ENCODE measurements at places on chromosomes 3 and 15.
A peak's percentile ranks its signal among the peaks of the same experiment; 100 is the strongest.

DNA sequence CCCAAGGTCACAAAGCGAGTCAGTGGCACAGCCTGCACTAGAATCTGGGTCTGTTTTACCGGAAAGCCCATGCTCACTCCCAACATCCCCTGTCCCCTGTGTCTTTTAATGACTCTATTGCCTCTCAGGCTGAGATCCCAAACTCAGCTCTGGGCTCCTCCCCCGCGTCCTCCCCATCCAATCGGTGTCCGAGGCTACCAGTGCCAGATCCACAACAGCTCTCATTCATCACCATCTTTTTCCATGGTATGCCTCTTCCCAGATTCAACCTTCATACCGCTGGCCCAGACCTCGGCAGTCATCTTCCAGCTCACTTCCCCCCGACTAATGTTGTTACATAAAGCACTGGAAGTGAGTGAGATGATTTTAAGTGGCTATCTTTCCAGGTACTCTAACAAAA is 16.1 kb upstream of the KY start:
- DNase-seq: no peak

- no peak for DNase-seq
Observed at GRCh38 chr15:85336880-85337279, 43.5 kb upstream of the AKAP13 start.

DNA sequence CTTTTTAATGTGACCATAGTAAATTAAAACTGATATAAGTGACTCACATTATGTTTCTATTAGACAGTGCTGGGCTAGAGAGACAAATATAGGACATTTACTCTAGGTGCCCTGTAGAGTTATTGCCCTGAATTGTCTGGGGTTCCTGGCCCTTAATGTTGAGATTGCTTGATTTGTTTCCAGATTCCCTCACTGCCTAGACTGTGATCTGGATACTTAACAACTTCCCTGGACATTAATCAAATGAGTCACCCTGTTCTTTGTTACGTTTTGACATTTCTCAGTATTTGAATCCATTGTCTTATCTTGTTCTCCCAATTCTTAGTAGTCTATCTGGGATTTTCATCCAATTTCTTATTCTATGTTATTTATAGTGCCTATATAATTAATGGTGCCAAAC is 65.8 kb downstream of the DTWD1 start:
- DNase-seq: no peak

DNA sequence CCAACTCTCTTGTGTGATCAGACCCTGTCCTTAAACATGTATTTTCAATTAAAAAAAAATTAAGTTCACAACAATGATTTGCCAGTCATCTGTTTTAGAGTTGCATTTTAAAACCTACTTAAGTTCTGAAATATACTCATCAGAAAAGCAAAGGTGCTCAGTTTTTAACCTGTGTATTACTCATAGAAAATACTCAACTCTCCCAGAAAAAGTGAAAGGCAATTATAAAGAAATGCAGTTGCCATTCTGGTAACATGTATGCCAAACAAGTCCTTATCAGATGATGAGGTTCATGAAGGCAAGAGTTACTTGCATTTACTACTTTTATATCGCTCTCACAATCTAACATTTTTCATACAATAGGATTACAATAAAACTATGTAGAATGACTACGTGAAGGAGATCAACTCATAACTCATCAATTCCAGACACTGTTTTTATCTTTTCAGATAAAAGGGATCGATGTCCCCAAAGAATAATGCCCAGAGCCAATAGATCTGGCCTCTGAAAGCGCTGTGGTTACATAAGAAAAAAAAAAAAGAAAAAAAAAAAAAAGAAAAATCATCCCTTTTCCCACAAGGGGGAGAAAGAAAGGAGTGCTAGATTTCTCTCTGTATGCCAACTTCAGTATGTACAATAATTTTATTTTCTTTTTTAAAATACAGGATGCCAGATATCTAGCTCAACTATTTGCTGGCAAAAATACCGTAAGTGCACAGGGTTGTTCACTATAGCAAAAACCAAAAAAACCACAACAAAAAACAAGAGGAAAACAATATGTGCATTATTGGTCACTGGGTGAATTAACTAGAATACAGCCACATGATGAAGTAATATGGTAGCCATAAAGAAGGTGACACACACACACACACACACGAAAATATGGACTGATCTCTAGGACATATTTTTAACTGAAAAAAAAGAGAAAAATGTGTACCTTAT is 137.4 kb downstream of the NR1I2 start:
- DNase-seq: no peak

DNA sequence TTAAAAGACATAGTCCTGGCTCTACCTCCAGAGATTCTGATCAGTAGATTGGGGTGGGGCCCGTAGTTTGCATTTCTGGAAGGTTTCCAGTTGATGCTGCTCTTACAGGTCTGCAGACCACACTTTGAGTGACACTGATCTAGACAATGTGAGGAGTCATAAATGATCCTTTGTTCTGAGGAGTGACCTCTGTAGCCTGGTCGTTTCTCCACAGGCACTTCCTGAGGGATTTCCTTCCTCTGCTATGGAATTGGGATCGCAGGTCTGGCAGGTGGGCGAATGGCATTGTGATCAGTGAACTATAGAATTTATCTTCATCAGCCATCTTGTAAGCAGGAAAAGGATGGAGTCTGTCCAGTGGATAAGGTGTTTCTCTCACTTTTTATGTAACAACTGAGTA is 5.5 kb downstream of the GFM1 start:
- no peak for DNase-seq

DNA sequence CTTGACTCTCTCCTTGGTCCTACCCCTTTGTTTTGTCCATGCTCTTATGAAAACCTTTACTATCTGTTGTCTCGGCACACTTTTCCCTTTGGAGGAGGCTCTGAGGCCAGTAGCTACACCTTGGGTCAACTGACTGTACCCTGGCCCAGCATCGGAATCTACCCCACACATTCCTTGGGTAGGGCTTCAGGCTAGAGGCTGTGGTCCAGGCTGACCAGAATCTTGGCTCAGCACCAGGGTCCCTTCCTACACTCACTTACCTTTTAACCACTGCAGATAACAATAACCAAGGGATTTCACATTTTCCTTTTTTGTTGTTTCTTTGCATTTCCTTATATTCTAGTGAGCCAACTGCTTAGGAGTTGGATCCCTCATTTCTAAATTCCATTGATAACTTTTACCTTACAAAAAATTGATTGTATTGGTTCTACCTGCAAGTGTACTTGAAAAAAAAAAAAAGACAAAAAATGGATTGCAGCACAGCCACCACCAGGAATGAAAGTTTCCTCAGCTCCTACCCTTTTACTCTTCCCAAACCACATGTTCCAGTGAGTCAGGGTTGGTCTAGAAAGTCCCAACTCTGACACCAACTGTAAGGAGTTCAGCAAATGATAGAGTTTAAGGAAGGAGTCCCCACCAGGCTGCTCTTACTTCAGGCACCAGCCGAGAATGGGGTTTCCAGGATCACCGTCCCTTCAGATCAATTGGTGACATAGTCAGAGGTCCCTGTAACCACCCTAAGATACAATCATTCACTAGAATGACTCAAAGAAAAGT is 95.6 kb downstream of the FBLN2 start:
- no peak for DNase-seq

GRCh38 chr3:10546820-10547263 is 41.5 kb upstream of the ATP2B2 start:
- no peak for DNase-seq

GRCh38 chr15:72068856-72069255 is 49.1 kb downstream of the MYO9A start:
- DNase-seq: no peak

DNA sequence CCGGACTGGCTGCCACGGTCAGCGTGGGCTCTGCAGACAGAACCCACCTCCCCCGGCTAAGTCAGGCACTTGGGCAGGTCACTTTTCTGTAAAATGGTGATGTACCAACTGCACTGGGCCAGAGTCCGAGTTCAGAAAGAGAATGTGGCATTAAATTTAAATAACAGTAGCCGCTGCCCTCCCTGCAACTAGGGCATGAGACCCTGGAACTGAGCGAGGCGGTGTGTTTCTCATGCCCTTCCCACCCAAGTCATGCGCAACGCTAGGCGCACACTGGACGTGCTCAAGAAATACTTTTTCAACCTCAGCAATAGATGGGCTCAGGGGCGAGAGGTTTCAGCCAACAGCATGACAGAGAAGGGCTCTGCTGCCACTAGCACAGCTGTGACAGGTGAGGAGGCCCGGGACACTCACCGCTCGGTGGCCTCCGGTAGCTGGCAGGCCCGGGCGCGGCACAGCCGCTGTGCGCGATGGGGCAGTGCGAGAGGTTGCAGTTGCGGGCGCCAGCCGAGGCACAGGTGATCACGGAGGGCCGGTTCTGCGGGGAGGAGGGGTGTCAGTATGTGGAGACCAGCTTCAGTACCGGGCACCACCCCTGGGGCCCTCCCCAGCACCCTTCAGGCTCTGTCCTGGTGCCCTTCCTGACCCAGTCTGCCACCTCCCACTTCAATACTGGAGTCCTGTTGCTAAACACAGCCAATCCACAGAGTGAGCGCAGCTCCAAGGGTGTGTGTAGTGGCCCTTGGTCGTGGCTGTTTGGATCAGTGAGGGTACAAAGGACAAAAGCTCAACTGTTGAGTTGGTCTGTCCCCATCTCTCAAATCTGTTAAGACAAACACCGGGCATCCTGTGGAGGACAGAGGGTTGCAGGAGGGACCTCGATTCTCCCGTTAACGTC is 84.5 kb downstream of the VGLL4 start:
- no peak for DNase-seq

- DNase-seq: no peak
Observed at GRCh38 chr3:60351481-60351880, 899.8 kb downstream of the FHIT start.

DNA sequence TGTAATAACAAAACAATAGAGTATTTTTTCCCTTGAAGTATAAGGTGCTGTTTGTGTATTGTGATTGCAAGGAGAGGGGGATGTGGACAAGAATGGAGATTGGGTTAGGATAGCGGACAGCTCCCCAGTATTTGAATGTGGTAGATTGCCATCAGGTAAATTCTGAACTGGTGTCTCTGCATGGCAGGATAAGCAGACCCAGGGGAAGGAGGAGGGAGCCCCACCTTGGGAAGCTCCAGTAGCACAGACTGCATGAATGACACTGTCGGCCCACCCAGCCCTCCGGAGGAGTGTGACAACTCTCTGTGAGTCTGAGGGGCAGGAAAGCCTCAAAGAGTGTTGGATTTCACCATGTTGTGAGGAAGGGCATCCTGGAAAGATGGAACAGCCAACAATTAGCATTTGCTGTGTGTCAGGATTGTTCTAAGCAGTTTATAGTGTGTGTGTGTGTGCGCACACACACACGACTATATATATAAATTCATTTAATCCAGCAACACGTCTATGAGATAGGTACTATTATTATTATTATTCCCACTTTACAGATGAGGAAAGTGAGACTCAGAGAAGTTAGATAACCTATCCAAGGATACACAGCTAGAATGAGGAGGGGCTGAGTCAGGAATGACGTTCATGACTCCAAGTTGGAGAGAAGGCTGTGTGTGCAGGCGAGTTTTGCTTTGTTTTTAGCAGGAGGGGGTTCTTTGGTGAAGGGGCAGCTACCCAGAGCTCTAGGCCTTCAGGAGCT is 63.4 kb upstream of the LCTL start:
- DNase-seq: no peak

DNA sequence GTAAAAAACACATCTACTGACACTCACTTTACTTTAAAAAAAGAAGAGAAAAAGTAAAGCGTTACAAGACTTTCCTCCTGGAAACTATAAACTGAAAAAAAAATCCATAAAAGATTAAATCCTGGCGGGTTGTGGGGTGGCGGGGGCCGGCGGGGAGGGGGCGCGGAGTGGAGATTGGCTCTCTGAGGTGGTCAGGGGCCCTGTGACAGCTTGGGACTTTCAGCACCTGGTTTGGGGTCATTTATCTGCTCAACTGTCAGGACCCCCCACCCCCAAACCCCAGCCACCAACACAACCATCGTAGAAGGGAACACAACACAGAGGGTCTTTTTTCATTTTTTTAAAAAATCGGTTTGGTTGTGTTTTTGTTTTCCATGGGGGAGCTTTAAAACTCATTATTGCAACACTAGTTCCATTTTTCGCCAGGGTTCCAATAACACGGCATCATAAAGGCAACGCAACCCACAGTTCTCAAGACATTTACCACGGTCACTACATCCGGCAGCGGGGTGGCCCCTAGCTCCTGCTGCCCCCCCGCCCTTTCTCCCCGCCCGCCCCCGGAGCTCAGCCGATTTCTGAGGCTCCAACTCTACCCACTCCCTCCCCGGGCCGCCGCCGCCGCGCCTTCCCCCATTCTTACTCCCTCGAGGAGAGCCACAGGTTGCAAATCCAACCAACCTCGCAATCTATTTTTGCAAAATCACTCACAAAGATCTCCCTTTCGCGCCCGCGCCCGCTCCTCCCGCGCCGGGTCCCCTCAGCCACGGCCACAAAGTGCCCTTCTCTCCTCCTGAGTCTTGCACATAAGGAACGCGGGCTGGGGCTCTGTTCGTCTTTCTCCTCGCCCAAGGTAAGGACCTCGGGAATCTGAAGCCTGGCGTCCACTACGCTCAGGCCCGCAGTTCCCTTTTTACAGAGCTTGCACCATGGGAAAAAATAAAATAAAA is 1.8 kb downstream of the BCL6 start:
- peak; percentile 45 for DNase-seq

DNA sequence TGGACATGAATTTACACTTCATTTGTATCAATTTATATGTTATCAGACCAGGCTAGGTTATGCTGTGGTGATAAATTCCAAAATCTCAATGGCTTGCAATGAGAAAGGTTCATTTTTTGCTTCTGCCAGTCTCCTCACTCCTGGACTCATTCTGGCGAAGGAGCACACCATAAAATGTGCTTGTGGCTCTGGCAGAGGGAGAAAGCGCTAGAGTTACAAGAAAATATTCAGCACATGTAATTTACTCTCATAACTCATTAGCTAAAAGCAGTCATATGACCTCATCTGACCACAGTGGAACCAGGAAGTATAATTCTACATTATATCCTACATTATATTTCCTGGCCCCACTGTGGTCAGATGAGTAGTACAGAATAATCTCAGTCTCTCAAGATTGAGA is 193.8 kb downstream of the BCHE start:
- DNase-seq: no peak

DNA sequence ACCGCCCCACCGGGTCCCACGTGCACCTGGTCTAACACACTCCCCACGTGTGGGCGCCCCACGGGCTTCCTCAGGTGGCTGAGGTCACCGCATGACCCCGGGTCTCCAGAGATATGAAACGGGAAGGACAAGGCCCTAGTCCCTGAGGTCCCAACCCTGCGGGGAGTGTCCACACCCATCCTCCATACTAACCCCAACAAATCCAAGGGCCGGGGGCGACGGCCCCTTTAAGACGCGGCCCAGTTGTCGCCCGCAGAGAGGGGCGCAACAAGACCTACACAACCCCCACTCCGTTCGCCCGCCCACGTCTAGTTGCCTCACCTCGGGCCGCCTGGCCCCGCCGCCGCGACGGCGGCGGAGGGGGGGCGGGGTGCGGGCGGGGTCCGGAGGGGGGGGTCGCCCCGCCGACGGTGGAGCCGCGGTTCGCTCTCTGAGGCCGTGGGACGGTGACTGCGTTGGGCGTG is 396 bp downstream of the INO80 start:
- DNase-seq: peak; percentile 83
